ENCODE measurements at places on chromosomes 12 and 14.

GRCh38 chr12:132604668-132605441 lies 5.5 kb downstream of the LRCOL1 start:
- no peak for DNase-seq

- DNase-seq, result no peak
Measured at GRCh38 chr12:8549381-8549780, 8.7 kb upstream of the CLEC4E start.

GRCh38 chr12:117816-118345 lies 51.3 kb downstream of the IQSEC3 start:
- no peak for DNase-seq

- DNase-seq, result no peak
Measured at GRCh38 chr14:104158827-104159798, 20.7 kb downstream of the KIF26A start.

GRCh38 chr14:99752486-99753121 lies 40.6 kb upstream of the EML1 start:
- DNase-seq, result no peak

DNA sequence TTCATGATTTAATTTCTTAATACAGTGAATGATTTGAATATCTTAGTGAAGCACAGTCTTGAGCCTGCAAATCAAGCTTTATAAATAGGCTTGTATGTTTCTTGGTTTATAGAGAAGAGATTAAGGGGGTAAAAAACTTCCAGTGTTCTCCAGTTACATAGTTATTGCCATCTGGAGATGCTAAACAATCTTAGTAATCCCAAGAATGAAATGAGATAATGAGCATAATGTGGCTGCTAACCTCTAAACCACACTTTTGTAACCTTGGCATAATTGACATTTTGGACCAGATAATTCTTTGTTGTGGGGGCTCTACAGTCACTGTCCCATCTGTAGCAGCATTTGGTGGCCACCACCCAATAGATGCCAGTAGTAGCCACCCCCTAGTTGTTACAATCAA lies 316.8 kb downstream of the CCDC91 start:
- DNase-seq, result no peak

DNA sequence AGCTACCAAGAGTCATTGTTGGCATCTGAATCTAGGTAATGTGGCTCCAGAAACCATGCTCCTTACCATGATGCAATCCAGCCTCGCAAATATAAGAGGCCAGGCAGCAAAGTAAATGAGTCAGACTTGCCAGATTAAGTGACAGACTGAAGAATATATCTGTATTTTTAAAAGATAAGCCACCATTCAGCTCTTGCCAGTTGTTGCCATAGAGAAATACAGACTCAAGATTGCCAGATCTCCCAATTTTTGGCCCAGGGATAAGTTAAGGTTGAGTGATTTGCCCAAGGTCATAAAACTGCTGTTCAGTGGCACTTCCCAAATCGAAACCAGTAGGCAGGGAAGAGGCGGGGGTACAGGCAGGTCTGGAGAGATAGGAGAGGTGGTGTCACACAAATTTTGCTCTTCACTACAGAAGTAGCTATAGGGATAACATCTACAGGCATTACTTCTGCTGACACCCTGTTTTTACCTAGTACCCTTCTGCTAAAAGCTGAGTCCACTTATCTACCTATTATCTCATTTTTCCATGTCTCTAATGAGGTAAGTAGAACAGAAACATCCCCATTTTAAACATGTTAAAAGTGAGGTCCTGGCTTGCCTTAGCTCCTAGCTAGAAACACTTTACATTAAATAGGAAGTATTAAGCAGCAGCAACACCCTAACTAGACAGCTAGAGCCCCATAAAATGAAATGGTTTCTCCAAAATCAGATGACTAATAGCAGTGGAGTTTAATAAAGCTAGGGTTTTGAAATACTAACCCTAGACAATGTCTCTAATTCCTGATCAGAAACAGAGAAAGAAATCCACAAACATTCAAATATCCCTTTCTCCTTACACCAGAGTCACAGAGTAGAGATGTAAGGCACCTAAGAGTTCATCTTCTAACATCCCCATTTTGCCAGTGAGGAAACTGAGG lies 19.5 kb downstream of the DCAF5 start:
- DNase-seq, result no peak

DNA sequence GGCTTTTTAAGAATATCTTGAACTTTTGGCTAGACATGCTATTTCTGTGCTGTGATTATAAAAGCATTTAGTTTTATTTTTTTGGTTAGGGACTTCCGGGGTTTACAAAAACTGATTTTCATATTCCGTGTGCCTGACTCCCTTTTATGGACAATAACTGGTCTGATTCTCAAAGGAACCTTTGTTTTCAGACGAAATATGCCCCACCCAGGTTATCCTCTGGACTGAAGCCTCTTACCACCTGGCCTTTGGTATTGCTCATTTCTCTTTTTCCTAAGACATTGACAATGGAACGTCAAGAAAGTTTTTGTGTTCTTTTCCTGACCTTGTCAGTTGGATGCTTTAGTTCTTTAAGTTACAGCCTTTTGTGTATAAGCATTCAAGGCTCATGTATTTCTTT lies 10.8 kb downstream of the TIGAR start:
- DNase-seq, result no peak

GRCh38 chr12:86186449-86186848 lies 69.7 kb downstream of the MGAT4C start:
- DNase-seq, result no peak

GRCh38 chr14:52179141-52179790 lies 88.2 kb upstream of the PTGDR start:
- DNase-seq, result no peak

- no peak for DNase-seq
Measured at GRCh38 chr12:121939186-121939585, 20.8 kb downstream of the CFAP251 start.
